ENCODE measurements at places on chromosomes 3 and 15. TPM values are rescaled to one million over a fixed set of nuclear protein-coding genes. Genes with fewer than 3 reads are reported as not detected.

Gene SCN10A
- not detected for total RNA-seq

Gene ADIPOQ
- not detected for total RNA-seq

Gene GRIP2
- total RNA-seq, result 0.17 TPM

Gene TRPC1
- total RNA-seq, result 7.2 TPM

Measured in pericardium fibroblast (primary cell).